ENCODE measurements at places on chromosomes 1 and 21.

DNA sequence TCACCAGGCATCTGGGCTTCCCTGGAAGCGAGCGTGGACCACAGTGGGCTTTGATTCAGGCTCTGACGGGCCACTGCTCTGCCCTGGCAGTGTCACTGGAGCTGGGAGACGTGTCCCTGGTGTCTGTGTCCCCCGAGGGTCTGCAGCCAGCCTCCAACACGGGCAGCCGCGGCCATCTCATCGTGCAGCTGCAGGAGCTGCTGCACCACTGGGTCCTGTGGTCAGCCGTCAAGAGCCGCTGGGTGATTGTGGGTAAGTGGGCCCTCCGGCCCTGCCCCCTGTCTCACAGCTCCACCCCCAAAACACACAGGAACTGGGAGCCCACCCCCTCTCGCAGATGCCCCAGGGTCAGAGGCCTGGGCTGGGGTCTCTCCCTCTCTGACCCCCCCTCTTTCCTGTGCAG, 40.7 kb downstream of the DISP3 start:
- DNase-seq, result no peak

DNA sequence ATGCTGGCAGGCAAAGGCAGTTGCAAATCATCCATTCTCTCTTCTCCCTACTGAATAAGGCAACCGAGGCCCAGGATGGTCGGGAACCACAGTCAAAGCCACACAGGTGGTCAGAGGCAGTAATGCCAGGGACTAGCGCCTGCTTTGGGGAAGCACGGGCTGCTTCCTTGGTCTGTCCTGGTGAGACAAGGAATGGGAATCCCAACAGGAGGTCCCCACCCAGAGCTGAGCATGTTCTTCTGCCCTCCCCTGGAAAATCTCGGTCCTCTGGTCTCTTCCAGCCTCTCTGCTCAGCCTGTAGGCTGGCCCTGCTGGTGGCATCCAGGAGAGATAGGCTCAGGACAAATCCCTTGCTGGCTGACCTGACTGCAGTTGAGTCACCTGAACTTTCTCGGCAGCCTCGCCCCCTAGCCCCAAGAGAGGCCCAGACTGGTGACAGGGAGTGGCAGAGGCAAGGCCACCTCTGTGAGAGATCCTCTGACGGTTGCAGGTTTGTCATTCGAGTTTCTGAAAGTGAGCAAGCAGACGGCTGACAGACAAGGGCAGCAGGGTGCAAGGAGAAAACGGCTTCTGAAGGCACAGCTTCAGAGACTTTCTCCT, 5.8 kb downstream of the OLIG1 start:
- DNase-seq, result no peak

DNA sequence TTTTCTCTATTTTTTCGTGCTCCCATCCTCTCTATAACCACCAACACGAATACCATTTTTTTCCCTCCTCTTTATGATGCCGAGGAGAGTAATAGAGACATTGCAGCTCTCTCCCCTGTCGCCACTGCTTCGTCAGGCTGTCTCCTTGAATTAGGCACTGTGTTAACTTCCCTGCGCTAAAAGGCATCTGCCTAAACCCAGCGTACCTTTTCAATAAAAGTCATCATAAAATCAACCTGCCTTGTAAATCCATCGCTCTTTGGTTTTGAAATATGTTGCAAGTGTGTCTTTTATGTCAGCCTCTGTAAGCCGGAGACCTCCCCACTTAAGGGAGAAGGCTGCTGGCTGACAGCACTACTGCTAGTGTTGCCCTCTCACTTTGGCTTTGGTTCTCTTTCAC, 8.7 kb downstream of the RNF220 start:
- no peak for DNase-seq

GRCh38 chr1:179447489-179447888, 81.7 kb downstream of the AXDND1 start:
- DNase-seq, result peak; percentile 54

- DNase-seq, result no peak
These were observed 161.8 kb upstream of the IVNS1ABP start for GRCh38 chr1:185478877-185479276.

DNA sequence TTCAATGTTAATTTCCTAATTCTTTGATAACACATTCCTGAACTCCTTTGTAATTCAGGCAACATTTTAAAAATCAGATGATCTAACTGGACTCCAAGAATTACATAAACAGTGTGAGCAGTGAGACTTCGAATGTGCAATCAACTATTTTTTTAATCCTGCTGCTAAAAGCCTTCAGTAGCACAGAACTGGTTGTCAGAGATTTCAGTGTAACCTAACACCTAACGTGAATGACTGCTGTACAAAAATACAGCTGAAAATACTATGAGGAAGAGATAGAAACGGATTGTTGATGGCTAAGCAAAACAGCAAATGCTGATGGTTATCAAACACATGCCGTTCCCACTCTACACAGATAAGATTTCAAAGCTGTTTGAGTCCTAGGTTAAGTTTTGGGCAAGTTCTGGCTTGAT, 46.1 kb downstream of the APP start:
- no peak for DNase-seq

Data from DMS53 (cell line).